Erythroblast (primary cell): ENCODE measurements at places on chromosomes 12 and 14.

DNA sequence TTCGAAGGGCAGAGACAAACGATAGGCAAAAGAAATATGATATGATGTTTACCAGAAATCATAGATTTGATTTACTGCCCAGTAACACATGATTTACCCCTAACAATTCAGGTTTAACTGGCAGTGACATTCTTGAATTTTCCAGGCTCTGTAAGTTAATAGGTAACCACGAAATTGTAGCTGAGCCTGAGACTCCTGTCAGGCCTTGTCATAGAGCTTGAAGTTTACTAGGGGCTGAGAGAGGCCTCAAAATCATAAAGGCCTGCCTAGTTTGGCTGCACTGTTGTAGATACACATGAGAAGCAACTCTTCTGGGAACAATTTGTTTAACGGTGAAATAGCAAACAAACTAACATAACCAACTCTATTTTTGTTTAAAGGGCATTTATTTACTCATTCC is 3.3 kb downstream of the ERP27 start:
- no peak for DNase-seq

DNA sequence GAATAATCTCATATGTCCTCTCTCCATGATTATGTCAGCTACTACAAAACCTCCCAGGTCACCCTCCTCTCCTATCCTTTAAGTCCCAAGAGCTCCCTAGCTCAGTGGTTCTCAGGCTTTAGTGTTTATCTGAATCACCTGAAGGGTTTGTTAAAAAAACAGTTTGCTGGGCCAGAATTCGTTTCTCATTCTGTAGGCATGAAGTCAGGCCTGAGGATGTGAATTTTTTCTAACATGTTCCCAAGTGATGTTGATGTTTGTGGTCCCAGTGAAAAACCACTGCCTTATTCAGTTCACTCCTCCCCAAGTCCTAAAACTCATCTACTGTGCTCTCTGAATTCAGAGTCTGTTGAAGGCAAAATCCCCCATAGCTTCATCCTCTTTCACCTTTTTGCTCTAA is 241.4 kb downstream of the ETNK1 start:
- no peak for DNase-seq

GRCh38 chr12:1642513-1642912 is 13.5 kb downstream of the WNT5B start:
- no peak for DNase-seq

DNA sequence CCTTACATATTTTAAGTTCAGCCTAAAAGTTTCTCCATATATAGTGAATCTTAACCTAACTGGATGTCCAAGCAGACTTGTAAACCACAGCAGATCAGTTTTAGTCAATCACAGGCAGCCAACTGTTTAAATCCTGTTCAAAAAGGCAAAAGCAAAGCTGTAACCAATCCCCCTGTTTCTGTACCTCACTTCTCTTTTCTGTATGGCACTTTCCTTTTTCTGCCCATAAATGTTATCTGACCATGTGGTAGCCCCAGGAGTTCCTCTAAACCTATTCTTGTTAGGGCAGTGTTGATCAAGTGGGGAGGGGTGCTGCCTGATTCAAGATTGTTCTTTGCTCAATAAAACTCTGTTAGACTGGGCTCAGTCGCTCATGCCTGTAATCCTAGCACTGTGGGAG is 8.5 kb upstream of the DACT1 start:
- no peak for DNase-seq

DNA sequence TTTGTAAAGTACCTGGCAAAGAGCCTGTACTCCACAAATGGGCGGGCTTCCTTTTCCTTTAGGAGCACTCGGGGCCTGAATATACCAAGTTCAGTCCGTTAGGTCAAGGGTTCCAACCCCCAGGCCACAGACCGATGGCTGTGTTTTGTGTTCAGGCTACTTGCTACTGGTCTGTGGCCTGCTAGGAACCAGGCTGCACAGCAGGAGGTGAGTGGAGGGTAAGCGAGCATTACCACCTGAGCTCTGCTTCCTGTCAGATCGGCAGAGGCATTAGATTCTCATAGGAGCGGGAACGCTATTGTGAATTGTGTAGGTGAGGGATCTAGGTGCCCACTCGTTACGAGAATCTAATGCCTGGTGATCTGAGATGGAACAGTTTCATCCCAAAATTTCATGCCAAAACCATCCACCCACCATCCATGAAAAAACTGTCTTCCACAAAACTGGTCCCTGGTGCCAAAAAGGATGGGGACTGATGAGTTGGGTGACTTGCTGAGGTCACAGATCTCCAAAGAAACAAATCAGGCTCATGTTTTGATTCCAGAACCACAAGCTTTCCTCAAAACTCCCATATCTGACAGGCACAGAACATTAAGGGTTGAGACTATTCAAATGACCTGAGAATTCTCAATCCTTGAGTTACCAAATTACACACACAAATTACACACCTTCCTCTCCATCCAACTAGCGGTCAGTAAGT is 4.2 kb downstream of the CSRP2 start:
- no peak for DNase-seq

- DNase-seq = no peak
Measured at GRCh38 chr14:105710119-105711043, 184.0 kb downstream of the TMEM121 start.

- no peak for DNase-seq
Measured at GRCh38 chr14:101286271-101287018, 274.9 kb upstream of the DIO3 start.

GRCh38 chr12:67052981-67053380 is 216.2 kb upstream of the CAND1 start:
- DNase-seq = no peak

DNA sequence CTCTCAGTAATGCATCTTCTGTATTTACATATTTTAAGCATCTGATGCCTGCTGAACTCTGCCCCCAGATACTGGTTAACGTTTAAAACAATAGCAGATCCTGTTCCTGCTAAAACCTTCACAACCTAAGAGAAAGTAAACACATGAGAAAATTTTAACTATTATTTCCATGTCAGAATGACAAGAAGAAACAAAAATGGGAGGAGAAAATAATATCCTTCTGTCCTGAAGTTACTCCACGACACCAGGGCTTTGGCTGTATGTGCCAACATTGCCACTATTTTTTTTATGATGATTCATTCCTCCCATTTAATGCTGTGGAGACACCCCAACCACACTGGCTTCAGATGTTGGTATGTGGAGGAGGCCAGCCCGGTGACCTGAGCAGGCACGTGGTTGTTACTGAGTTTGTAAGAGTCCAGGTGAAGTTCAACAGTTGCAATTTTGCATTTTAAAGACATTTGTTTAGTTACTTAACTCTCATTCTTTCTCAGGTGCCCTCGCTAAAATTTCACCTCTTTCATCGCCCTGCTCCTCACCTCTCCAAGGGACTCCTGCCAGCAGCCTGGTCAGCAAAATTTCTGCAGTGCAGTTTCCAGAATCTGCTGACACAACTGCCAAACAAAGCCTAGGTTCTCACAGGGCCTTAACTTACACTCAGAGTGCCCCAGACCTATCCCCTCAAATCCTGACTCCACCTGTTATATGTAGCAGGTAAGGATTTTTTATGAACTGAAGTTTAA is 65.5 kb upstream of the SLCO1C1 start:
- no peak for DNase-seq

DNA sequence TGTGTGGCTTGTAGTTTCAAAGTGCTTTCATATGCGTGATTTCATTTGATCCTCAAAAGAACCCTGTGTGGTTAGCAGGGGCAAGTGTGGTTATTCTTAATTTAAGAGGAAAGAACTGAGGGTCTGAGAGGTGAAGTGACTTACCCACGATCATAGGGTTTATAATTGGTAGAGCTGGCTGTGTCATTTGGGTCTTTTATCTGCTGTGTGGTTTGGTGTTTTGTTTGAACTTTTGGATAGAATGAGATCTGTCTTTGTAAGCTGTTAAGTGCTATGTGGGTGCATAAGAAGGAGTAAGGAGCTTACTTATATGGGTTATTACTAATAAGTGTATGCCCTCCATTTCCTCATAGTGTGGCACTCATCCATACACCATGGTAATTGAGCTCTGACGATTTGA is 190.0 kb downstream of the CACNA1C start:
- no peak for DNase-seq
